ENCODE measurements at places on chromosomes 7 and 10.
A peak's percentile ranks its signal among the peaks of the same experiment; 100 is the strongest.

- DNase-seq: no peak
Observed at GRCh38 chr7:157133304-157133703, 5.4 kb upstream of the UBE3C start.

- DNase-seq: peak; percentile 86
Observed at GRCh38 chr7:21028186-21028585, 241.5 kb upstream of the SP8 start.

DNA sequence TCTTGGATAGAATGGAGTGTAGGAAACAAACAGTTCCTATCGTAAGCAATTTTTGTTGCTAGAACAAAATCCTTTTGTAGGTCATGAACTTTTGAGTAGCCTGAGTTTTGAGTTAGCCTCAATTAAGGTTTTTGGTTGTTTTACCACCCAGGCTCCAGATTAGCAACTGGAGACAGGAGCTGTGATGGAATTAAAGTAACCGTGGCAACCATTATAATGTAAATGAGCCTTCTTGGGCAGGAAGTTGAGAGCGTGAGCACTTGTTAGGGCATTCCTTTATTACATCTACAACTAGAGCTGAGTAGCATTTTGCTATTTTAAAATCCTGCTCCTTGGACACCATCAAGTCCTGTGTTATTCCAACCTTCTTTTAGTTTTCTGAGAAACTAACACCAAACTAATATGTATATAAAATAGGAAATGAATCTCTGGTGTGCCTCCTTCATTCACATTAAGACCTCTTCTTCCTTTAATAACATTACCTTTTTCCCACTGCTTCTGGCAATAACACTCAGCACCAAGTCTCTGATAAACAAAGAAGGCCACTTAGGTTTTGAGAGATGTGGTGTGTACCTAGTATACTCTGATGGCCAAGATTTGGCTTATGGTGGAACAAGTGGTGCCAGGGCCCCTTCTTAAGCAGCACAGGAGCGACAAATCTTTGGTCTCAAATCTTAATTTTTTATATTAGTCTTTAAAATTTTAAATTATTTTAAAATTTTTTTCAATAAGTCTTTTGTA, 34.0 kb downstream of the AHCYL2 start:
- peak; percentile 20 for DNase-seq

DNA sequence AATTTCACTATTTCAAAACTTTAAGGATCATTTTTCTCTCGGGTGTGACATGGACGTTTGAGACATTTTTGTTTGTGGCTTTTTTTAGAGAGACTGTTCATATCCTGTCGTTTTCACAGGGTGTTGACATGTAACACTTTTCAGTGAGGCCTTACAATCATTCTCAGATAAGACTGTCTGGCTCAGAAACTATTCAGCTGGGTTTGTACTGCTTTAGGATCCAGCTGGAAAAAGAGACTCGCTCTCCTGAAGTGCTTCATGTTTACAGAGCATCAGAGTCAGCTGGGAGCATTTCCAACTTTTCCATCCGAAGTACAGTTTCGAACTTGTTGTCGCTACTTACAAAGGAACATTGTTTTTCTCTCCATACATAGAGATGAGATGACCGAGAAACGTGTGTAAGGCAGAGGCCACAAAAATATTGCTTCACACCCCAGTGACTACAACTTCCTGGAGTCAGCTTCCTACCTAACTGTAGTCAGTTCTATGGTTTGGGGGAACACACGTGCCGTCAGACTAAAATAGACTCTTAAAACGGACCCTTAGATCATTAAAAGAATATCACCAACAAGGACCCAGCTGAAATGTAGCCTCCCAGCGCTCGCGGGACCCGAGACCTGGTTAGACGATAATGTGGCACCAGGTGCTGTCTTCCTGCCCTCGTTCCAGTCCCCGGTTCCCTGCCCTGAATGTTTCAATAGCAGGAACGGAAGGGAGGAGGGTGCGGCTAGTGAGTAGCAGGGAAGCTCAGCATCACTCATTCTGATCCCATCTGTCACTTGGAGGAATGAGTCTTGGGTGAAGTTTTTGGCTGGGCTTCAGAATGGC, 78.0 kb downstream of the MKI67 start:
- peak; percentile 91 for DNase-seq

DNA sequence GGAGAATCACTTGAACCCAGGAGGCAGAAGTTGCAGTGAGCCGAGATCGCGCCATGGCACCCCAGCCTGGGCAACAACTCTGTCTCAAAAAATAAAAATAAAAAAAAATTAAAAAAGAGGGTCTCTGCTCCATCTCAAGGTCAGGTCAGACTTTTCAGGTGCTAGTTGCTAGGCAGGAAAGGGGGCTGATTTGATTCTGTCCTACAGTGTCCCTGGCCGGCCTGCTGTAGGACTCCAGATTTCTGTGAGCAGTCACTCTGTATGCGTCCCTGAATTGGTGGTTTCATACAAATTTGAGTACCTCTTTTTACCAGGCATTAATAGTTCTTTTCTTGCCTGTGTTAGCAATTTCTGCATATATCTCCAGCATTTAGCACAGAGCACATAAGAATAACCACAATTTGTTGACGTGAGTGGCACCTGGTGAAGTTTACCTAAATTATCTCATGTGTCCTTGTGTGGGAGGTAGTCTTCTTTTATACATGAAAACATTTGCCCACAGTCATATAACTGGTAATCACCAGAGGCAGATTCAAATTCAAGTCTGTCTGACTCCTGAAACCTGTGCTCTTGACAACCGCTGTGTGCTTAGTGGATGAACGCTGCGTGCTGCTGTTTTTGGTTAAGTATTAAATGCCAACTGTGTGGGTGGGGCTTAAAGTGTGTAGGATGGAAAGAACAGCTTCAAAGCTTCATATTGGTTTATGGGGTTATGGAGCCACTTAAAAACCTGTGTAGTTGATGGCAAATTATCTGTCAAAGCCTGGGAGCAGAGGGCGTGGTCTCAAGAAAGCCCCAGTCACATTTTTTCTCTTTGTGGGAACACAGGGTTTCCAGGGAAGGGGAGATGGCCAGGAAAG, 3.2 kb upstream of the ZNF775 start:
- no peak for DNase-seq

DNA sequence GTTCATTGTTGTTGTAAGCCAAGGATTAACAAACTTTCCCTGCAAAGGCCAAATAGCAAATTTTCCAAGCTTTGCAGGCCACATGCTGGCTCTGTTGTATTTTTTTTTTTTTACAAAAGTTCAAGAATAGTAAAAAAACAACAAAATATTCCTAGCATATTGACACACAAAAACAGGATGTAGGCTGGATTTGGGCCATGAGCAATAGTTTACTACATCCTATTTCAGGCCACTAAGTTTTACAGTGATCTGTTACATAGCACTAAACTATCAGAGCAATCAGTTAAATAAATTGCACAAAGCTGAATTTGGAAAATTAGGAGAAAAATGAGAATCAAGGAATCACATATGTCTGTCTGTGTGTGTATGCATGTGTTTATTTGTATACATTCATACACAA, 491.8 kb upstream of the GHITM start:
- no peak for DNase-seq

DNA sequence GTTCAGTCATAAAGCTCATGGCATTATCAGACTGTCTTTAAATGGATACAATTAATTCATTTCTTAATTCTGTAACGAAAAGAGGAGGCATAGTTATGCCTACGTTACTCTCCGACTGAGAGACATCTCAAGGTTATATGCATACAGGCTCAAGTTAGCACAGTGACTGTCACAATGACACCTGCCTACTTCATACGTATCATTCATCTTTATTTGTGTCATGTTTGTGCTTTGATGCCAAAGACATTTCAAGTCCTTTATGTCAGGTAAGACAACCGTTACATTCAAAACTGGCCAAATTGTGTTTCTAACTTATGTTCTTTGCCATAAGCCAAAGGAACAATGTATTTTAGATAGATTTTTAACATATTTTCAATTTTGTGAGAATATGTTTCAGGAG, 328.8 kb upstream of the NRG3 start:
- no peak for DNase-seq

GRCh38 chr7:142720986-142721385, 28.3 kb upstream of the PRSS1 start:
- no peak for DNase-seq

DNA sequence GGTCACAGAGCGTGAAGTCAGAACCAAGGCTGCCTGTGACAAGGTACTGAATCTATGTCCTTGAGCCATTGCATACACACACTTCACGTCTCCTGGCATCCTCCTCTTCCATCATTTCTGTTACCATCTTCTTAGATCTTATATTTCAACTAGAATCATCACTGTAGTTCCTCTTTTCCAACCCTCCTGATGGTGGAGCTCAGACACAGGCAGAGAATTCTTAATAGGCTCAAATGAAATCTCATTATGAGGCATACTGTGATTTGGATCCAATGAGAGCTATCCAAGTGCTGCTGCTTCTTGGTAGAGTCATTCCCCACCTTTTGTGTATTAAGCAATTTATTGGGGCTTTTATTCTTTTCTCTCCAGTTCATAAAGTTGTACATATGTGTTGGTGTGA, 113.2 kb downstream of the CALCR start:
- DNase-seq: peak; percentile 10

DNA sequence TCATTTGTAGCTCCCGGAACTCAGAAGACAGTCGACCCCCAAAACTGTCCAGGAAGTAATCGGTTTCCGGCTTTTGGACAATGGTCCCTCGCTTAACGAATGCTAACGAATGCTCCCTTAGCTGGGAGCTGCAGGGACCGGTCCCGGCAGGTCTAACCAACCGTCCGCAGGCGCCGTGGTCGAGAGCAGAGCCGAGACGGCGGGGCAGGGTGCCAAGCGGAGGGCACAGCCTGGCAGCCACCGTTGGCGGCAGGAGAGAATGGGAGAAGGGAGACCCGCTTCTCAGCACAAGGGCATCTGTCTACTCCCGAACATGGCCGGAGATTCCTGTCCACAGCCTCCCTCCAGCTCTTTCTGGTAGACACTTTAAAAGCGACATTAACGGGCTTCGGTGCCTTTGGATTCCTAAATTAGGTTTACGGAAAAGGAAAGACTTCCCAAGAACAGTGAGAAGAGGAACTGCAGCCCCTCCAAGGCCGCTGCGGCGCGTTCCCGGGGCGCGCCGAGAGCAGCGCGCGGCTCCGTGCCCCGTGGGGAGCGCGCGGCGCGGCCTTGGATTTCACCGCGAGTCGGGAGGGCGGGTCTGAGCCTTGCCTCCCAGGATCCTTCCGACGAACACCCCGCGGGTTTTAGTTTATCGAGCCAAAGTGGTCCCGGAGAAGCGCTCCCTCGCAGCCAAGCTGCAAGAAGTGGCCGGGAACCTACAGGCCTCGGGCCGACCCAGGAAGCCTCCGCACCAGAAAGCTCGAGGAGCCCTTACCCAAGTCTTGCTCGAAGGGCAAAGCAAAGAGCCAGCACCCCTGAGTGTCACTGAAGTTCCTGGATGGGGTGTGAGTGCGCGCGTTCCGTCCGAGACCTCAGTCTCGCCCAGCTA, 3.6 kb upstream of the TBX20 start:
- no peak for DNase-seq

DNA sequence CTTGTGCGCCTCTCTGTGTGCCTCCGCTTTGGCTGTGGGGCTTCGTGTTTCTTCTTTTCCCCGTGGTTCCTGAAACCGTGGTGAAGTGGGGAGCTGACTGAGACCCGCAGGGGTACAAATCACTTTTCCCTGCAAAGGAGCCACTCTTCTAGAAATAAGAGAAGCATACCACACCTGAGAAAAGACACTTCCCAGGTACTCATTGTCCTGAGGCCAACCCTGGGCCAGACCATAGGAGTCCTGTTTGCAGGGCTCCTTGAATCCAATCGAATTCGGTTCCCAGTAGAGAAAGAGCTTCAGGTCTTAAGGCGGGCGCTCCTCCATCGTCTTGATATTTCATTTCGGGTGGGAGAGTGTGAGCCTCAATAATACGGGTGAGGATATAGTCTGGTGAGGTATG, 32.4 kb upstream of the ZNF273 start:
- DNase-seq: no peak

DNA sequence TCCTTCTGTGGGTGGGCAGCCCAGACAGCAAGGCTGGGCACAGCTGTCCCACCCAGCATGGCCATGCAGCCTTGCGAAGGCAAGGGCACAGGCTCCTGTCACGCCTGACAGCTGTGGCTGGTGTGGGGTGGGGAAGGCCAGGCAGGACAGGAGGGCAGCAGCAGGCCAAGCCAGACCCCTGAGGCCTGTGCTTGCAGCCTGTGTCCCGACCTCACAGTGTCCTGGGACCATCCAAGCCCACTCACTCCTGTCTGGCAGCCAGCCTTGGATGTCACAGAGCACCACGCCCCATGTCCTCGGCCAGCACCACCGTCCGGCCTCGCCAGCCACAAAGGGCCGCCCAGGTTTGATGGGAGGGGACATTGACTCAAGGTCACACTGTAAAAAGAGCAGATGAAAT, 85.5 kb upstream of the LRRC4 start:
- DNase-seq: no peak

DNA sequence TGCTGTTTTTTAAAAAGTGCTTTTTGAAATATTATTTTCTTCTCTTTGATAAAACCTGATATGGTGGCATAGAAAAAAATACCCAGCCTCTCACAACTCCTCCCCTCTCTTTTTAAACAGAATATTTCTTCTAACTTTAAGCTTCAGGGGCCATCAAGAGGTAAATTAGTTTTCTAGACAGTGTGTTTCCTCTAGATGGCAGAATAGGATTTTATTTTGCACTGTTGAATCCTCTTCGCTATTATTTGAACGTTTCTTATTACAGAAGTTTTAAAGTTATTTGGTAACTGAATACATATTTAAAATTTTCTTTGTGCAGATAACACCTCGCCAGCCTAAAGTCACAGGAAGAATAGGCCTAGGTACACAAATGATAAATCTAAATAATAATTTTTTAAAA, 30.3 kb downstream of the ARL5B start:
- peak; percentile 47 for DNase-seq

DNA sequence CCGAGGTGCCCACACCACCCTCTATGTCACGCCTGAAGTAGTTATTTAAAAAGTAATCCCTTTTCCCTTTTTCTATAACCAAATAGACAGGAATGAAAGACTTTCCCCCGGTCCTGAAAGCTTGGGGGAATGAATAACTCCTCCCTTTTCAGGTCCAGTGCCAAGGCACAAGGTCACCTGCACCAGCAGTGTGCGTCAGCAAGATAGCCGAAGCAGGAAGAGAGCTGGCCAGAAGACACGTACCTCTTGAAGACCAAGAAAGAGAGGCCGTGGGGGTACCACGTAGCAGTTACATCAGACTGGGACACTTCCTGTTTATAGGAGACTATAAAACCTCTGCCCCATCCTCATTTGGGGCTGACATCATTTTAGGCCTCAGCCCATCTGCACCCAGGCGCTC, 10.7 kb upstream of the AKR1B1 start:
- no peak for DNase-seq

DNA sequence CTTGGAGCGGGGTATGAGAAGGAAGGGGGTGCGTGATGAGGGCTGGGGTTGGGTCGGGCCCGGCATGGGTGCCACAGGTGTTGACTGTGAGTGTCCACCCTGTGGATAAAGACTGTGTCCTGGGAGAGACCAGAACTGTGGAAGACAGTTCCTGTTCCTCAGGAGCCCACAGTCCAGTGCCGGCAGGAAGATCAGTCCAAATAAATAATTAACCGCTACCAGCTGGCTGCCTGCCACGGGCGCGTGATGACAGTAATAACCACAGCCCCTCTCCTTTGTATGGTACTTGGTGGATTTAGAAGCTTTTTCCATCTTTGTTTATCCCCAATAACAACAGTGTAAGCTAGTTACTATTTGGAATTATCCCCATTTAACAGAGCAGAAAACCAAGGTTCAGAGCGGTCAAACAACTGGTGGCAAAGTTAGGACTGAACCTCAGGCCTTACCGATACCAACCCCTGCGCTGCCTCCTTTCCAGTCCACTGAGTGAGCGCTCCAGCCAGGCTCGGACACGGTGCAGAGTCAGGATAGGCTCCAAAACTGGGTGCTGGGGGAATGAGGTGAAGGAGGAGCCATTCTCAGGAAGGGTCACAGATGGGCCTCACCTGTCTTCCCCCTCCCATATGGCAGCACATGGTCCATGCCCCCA, 5.1 kb downstream of the ZMIZ1 start:
- no peak for DNase-seq

GRCh38 chr7:94272821-94273583, 121.7 kb upstream of the COL1A2 start:
- DNase-seq: no peak

All from epithelial cell of esophagus (primary cell).